ENCODE measurements at places on chromosomes 1 and 21.

DNA sequence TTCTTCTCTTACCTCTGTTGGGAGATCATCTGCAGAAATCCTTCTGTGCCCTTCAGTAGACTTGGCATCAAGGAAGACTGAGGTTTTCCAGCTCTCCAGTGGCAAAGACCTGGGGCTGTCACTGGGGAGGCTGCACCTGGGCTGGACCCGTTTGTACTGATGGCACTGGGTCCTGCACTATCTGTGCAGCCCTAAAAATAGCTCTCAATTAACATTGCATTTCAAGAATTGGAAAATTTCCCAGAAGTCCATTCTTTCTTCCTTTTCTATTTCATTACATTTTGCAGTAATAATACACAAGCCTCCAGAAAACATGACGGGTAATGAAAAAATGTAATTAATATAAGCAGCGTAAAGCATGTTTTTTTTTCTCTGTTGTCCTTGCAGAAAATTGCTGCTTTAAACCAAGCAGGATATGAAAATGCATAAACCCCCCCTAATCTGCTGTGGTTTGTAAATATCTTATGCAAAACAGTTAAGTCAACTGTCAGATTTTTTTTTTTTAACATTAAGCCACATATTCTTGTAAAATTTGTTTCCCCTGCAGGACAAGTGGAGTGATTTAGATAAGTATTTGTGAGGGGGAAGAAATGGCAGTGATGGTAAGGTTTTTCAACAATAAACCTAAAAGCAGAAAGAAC, 64.9 kb downstream of the LMO4 start:
- no peak for DNase-seq

- no peak for DNase-seq
Observed at GRCh38 chr21:26508903-26509302, 64.2 kb downstream of the CYYR1 start.

DNA sequence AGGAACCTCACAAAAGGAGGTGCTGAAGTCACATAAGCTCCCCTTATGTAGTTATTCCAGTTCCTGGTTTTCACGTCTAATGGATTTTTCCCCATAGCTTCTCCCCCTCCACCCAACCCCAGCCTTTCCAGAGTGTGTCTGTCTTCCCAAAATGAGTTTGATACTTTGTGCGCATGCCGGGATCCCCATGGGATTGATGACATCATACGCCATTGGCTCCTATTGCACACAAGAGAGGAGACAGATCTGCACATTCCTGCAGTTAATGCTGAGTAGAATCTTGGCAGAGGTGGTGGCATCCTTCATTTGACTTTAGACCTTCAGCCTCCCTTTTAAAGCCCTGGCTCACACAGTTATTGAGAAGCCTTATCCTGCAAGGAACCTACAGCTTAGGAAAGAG, 71.4 kb downstream of the DDR2 start:
- DNase-seq: no peak

DNA sequence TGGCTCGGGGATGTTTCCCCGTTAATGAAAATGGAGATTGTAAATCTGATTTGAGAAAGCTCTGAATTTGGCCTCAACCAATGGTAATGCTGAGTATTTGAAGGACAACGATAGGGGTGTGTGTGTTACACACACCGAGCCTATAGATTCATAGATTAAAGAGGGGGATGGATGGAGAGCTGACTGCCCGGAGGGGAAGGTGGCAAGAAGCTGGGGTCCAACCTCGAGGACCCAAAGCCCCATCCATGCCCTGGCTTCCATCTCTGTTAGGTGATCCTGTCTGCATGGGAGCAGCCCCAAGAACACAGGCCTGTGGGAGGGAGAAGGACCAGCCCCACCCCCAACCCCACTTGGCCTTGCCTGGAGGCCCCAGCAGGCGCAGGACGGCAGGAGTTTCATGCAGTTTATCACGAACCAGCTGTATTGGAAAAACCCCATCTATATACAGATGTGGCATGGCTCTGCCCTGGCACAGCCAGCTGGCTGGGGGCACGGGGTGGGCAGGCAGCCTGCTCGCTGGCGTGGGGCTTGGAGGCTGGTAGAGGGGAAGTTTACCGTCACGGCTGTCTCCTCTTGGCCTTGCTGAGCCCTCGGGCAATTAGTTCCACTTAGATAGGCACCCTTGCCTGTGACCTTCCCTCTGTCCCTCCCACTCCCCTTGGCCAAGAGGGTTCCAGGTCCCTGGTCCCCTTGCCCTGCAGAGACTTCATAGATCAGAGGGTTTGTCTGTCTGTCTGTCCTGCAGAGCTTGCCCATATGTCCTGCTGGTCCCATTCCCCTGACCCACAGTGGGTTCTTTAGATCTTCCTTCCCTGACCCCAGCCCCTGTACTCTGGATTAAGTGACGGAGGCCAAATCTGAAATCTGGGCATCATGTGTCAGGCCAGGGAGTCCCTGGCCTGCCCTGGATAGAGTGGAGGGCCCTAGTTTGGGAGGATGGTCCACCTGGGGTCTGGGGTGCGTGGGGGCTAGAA, 3.0 kb downstream of the HSPB7 start:
- DNase-seq: no peak

GRCh38 chr1:222084996-222085395, 343.1 kb upstream of the DUSP10 start:
- DNase-seq: no peak

- DNase-seq: peak; percentile 77
Observed at GRCh38 chr1:25520446-25521061, 22.9 kb upstream of the LDLRAP1 start.

DNA sequence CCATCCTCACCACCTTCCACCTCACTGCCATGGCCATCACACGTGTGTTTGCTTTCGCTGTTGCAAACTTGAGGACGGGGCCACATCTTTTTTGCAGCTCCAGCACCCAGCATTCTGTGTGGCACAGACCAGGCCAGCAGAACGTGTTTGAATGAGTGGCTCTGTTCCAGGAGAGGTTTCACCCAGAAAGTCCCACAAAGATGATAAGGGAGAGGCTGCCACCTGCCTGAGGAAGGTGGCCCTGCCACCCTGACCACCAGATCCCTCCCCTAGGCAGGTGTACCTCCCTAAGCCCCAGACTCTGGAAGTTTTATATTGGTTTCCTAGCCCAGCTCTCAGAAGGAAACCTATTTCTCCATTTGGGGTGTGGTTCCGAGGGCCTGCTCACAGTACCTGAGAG, 252.1 kb downstream of the KAZN start:
- DNase-seq: no peak

- no peak for DNase-seq
Observed at GRCh38 chr1:2146836-2147517, 47.6 kb downstream of the FAAP20 start.

DNA sequence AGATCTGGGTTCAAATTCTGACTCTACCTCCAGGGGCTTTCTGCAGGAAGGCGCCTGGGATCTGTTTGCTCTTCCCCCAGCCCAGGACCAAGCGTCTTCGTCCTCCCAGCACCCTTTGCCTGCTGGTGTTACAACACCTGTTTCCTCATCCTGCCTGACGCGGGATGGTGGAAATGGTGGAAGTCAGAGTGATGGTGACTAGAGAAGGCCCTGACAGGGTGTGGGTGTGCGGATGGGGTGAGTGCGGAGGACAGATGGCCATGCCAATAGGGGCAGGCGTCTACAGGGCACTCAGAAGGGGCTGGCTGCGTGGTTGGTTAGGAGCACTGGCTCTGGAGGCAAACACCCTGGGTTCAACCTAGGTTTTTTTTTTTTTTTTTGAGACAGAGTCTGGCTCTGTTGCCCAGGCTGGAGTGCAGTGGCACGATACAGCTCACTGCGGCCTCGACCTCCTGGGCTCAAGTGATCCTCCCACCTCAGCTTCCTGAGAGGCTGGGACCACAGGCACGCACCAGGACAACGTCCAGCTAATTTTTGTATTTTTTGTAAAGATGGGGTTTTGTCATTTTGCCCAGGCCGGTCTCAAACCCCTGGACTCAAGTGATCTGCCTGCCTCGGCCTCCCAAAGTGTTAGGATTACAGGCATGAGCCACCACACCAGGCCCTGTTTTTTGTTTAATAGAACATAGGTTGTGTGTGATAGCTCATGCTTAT, 1.5 kb downstream of the THEMIS2 start:
- no peak for DNase-seq

GRCh38 chr1:151475175-151475574, 15.9 kb upstream of the POGZ start:
- DNase-seq: peak; percentile 34

- DNase-seq: no peak
Observed at GRCh38 chr21:25809013-25809412, 74.2 kb downstream of the GABPA start.

DNA sequence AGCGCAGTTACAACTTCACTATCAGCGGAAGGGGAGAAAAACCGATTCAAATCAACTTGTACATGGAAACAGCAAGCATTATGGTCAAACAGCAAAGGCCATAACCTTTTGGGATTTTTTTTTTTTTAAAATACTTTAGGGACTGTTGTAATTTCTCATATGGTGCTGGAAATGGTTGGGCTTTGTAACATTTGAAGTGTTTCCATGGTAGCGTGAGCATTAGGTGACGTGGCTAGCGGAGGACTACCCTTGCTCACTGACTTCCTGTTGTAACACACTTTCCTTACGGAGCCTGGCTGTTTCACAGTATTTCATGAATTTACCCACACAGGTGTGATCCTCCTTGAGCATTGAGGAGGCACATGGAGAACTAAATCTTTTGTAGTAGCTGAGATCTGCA, 269.5 kb downstream of the TM2D1 start:
- no peak for DNase-seq

DNA sequence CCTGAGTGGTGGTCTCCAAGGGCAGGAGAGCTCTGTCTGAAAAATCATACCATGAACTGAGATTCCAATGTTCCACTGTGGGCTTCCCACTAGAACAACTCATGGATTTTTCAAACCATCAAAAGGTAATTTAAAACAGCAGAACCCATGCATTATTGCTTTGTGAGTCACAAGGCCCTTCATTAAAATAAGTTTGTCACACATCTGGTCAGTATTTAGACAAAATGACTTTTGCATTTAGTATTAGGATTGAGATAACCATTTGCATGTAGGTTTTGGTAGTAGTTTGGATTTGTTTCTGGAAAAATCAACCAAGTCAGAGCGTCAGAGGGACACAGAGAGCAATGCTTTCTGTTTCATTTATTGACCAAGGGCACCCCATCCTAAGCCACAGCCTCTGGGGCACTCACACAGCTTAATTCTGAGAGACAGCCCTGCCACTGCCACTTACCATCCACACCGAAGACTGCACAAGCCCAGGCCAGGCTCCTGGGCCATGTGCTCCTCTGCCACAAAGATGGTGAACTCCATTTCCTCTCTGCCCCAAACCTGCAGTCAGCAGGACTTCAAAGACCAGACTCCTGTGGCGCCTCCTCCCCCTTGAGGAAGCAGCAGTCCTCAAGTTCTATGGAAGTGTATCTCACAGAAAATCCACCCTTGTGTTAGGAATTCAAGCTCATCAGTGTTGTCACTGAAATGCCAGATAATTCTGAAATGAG, 132.6 kb upstream of the DUSP10 start:
- no peak for DNase-seq

- DNase-seq: no peak
Observed at GRCh38 chr1:40803902-40804301, 20.3 kb downstream of the KCNQ4 start.

DNA sequence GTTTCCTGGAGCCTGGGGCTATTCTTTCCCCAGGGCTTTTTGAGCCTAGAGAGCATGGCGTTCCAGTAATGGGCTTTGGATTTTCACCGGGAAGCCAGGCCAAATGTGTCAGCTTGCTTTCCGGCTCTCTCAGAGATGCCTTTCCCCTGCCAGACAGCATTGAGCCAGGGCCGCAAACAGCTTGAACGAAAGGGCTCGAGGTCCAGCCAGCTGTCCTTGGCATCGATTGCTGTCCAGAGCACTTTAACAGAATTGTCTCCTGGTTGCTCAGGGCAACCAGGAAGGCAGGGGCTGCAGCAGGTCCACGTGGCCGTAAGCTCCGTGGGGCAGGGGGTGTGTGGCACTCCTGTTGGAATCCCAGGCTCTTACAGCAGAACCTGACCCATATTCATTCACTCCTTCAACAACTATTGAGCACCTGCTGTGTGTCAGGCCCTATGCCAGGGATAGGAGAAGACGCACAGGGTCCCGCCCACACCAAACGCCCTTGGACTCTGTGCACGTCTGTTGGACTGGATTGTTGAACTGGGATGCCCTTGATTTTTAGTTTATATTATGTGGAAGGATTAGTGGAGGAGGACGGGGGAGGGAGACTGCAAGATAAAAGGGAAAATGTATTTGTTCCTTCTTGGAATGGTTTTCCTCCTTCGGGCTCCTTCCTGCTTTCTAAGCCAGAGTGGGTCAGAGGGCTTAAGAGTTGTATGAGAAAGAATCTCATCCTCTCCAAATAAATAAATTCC, 38.7 kb upstream of the EFHD2 start:
- DNase-seq: no peak

GRCh38 chr1:110210604-110211495, 736 bp downstream of the KCNC4 start:
- DNase-seq: peak; percentile 71

DNA sequence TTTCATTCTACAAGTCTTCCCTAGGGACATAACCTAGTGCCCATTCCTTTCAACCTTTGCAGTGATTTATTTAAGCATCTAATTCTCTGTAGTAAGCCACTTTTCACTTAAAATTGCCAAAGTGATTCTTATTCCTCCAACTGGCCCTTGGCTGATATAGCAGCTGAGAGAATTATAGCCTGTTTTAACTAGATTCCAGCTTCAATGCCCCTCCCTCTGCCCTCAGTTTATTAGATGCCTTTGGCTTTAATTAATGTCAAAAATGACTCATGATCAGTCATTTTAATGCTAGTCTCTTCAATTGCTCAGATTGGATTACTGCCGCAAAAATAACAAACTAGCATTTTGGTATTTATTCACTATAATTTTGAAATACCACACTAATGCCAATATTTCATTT, 145.4 kb upstream of the KCTD3 start:
- no peak for DNase-seq

- no peak for DNase-seq
Observed at GRCh38 chr1:204419064-204419403, 7.4 kb upstream of the PPP1R15B start.

- DNase-seq: no peak
Observed at GRCh38 chr1:194175251-194175650, 988.8 kb upstream of the B3GALT2 start.

DNA sequence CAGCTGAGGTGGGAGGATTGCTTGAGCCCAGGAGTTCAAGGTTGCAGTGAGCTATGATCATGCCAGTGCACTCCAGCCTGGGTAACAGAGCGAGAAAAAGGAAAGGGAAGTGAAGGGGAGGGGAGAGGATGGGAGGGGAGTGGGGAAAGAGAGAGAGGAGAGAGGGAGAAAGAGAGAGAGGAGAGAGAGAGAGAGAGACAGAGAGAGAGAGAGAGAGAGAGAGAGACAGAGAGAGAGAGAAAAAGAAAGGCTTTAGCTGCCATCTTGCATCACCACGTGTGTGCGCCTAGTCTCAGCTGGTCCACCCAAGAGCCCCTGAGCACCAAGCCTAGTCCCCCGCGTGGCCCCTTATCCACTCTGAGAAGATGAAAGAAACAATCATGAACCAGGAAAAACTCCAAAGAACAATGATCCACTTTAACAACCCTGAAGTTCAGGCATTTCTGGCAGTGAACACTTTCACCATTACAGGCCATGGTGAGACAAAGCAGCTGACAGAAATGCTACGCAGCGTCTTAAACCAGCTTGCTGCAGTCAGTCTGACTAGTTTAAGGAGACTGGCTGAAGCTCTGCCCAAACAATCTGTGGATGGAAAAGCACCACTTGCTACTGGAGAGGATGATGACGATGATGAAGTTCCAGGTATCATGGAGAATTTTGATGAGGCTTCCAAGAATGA, 115.5 kb upstream of the CDC42BPA start:
- no peak for DNase-seq

- no peak for DNase-seq
Observed at GRCh38 chr1:111894497-111894896, 95.0 kb downstream of the KCND3 start.

Data from activated T-cell treated with anti-CD3 and anti-CD28 coated beads, Interleukin-2, amount 50 U/mL, for 48 hours (primary cell).